Stimulated activated CD8-positive, alpha-beta memory T cell treated with anti-CD3 and anti-CD28 coated beads, Interleukin-12 subunit alpha, Interleukin-12 subunit beta, amount 100 ng/mL, for 4 hours (primary cell): ENCODE measurements at places on chromosomes 11 and 22.

GRCh38 chr11:46315033-46315738 is 32.1 kb upstream of the DGKZ start:
- DNase-seq = peak; percentile 39

- no peak for DNase-seq
These were observed 51.5 kb upstream of the RPS13 start for GRCh38 chr11:17129003-17129402.

GRCh38 chr22:44926124-44926475 is 83.7 kb downstream of the PHF21B start:
- no peak for DNase-seq

GRCh38 chr11:33942954-33943353 is 51.1 kb upstream of the LMO2 start:
- DNase-seq = no peak
